ENCODE measurements at places on chromosomes 13 and 19.

DNA sequence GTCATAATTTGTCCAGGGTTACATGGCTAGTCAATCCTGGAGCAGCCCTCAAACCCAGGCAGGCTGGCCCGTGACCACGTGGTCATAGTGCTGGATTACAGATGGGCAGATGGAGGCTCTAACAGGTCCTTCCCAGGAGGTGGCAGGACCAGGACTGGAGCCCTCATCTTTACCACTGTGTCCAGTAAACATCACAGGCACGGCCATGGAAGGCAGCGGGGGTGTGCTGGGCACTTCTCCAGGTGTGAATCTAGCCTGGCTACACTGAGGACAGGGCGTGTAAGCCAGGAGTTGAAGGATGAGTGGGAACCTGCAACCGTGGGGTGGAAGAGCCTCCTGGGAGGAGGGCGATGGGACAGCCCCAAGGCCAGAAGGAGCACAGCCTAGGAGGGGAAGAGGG lies 6.1 kb downstream of the CIC start:
- no peak for DNase-seq

DNA sequence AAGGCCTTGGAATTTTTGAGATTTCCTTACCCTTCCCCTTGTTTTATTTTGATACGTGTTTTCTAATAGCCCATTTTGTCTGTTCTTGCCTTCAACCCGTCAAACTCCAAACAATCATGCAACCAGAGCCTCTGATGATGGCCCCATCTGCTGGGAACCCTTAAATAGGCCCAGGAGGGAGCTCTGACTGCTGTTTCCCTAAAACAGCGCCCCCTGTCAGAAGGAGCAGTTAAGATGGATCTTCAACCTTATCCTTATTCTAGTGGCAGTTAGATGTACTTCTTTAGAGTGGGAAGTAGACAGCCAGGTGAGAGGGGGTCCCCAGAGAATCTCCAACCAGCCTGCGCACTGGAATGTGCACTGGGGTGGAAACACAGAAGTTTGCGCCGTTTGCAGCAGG lies 1031.0 kb upstream of the PCDH9 start:
- DNase-seq, result no peak

DNA sequence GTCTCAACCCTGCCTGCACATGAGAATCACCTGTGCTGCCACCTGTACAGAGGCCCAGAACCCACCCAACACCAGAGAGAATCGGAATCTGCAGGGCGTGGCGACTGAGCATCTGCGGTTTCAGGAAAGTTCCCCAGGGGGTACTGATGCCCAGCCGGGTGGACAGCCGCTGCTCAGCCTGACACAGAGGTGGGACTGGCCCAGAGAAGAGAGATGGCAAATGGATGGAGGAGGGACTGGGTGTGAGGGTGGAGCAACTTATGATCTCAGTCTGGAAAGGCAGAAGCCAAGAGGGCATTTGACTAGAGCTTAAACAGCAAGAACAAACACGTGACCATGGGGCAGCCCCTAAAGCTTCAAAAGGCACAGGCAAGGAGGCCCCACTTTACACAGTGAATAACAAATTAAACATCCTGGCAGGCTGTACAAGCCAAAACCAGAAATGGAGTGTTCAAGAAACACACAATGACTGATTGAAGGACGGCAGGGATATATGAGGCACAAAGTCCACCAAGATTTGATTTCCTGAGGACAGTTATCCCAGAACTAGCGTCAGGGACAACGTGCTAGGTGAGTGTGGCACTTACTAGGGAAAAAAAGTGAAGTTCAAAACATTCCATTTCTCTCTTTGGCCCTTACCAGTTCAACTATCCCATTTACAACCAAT lies 3.1 kb downstream of the RANBP3 start:
- no peak for DNase-seq

- DNase-seq, result no peak
Measured at GRCh38 chr19:10979951-10980381, 19.1 kb downstream of the SMARCA4 start.

GRCh38 chr13:53783471-53783870 lies 754.9 kb downstream of the OLFM4 start:
- DNase-seq, result no peak

DNA sequence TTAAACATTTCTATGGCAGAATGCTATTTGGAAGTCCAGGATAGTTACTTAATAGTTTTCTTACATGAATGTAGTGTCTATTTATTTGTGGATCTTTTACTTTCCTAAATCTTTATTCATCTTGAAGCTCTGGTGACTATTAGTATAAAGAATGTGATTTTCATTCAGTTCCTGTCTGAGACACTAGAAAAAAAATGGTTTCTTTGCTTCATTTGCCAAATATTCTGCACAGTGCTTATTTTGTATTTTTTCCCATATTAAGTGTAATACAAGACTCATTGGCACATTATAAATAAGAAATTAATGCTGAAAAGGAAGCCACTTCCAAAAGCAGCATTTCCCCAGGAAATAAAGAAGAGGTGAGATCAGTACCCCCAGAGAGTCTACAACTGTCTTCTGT lies 109.8 kb downstream of the POSTN start:
- DNase-seq, result no peak

DNA sequence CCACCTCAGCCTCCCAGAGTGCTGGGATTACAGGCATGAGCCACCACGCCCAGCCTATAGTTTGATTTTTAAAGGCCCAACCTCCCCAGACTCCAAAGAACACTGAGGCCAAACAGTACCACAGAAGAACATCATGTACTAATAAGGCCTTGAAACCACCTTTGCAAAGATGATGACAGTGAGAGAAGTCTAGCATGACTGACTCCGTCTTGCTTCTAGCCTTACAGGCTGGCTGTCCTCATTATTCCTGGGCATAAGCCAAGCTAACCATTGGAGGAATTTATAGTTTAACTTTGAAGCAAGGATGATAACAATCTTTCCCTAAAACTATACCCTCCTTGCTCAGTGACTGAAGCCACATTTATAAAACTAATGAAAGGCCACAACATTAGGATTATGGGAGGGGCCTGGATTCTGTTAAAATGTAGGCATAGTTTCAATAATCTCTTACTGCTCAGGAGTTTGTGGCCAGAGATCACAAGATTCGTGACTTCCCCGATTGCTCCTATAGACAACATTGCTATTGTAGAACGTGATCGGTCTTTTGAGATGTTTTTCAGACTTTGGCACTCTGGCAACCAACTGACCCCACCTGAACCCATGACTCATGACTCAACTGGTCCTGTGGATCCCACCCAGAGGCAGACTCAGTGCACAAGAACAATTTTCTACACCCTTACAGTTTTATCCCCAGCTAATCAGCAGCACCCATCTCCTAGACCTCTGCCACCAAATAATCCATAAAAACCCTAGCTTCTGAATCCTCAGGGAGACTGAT lies 17.6 kb downstream of the GPR42 start:
- no peak for DNase-seq

DNA sequence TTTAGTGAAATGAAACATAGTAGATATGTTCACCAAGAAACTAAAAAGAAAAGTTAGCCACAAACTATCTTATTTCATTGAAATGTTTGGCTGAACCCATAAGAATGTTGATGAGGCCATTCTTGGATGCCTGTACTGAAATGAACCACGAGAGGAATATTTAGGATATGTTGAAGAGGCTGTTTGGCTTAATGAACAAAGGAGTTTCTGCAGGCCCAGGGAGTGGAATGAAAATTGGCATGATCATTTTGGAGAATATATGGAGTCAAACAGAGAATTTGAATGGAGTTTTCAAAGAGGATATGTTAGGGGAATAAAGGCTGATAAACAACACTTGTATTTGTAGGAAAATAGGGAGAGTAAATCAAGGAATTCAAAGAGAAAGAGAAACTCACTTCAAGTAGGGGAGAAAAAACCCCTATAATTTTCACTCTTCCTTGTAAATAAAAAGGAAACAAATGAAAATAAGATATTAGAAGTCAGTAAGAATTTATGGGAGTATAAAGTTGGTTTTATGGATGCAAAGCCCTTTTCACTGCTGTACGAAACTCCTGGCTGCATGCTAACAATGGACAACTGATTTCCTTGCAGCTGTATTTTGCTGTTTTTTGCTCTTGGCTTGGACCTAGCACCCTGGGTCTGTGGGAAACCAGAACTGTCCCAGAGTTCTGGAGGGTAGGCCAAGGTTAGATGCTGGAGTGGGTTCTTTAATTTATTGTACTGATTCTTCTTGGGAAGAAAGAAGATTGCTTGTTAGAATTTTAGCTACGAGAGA lies 36.5 kb downstream of the KL start:
- DNase-seq, result no peak

DNA sequence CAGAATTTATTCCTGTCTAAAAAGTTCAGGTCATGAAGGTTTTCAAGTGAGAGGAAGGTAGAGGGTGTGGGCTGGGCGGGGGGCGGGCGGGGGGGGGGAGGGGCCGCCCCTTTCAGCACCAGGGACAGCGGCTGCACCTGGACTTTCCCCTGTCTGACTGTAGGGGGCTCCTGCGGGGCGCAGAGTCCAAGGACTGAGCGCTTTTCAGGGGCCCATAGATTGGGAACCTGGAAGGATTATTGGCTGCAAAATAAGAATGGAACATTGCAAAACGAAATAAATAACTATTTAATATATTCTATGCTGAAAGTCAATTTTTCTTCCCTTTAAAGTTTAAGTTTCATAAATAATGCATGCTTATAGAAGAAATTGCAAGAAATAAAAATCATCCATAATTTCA lies 8.9 kb upstream of the CYP4F3 start:
- DNase-seq, result peak; percentile 29

DNA sequence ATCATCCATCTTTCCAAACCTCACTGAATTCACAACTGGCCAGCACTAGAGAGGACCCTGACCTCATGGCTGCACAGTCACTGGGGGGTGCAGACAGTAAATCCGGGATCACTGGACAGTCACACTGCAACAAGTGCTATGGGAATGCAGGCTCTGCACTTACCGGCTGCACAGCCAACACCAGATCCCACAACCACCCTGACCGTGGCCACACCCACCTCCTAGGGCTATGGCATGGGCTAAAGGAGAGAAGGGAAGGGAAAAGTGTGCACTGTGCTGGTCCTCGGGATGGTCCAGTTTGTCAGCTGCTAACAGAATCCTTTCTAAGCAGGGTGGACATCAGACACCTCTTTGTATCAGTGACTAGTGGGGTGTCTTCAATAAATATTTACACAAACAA lies 118.2 kb downstream of the MIPEP start:
- DNase-seq, result no peak

DNA sequence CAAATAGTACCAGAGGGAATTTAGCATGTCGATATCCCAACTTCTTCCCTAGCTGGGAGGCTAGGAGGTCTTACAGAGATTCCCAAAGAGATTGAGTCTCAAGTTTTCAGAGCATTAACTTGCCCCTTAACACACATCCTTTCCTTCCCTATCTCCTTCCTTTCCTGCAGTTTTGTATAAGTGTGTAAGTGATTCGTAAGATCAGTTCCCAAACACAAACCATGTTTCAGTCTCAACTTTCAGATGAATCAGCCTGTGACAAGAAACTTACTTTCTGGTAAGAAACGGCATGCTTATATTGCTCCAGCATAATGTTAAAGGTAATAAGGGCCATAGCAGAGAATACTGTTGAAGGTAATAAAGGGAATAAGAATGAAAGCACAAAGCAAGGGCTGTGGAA lies 472.2 kb downstream of the LIG4 start:
- DNase-seq, result no peak

- DNase-seq, result no peak
Measured at GRCh38 chr13:32731576-32731975, 145.3 kb downstream of the PDS5B start.

DNA sequence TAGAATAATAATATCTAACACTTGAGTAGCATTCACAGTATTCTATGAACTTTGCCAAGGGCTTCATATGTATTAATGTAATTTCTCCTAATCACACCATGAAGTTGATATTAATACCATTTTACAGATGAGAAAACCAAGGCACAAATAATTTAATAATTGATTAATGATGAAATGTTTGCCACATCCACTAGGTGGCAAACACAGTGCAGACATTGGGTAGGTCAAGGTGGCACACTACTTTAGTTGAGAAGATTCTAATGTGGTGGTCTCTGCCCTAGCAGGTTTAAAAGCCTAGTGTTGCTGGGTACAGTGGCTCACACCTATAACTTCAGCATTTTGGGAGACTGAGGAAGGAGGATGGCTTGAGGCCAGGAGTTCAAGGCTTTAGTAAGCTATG lies 412.4 kb downstream of the SUCLA2 start:
- DNase-seq, result no peak

All from T-helper 9 cell (primary cell).